ENCODE measurements at places on chromosomes 3 and 15.
A peak's percentile ranks its signal among the peaks of the same experiment; 100 is the strongest.

- no peak for DNase-seq
Measured at GRCh38 chr3:114147251-114147650, 31.6 kb downstream of the DRD3 start.

DNA sequence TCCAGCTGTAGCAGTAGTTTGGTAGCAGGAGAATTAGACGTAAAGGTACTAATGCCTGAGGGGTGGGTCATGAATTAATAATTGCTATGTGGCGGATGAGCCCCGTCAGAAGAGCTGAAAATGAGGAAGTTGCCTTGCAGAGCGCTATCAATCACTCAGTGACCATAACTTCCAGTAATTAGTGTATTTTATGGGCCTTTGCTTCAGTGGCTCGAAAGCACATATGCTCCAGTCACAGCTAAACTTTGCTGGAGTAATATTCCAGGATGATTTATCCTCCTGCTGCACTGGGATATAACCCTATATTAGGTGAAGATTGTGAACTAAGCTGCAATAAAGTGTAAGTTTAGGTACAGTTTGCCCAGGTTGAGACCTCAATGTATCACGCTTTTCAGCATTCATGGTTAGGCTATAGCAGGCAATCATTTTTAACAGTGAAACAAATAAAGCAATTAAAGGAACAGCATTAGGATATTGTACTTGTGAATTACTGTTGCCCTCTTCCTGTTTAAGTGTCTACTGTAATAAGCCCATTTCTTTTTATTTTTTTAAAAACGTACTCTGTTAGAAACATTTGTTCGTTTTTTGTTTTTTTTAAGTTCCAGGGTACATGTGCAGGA is 104.6 kb upstream of the SKOR1 start:
- DNase-seq: no peak

DNA sequence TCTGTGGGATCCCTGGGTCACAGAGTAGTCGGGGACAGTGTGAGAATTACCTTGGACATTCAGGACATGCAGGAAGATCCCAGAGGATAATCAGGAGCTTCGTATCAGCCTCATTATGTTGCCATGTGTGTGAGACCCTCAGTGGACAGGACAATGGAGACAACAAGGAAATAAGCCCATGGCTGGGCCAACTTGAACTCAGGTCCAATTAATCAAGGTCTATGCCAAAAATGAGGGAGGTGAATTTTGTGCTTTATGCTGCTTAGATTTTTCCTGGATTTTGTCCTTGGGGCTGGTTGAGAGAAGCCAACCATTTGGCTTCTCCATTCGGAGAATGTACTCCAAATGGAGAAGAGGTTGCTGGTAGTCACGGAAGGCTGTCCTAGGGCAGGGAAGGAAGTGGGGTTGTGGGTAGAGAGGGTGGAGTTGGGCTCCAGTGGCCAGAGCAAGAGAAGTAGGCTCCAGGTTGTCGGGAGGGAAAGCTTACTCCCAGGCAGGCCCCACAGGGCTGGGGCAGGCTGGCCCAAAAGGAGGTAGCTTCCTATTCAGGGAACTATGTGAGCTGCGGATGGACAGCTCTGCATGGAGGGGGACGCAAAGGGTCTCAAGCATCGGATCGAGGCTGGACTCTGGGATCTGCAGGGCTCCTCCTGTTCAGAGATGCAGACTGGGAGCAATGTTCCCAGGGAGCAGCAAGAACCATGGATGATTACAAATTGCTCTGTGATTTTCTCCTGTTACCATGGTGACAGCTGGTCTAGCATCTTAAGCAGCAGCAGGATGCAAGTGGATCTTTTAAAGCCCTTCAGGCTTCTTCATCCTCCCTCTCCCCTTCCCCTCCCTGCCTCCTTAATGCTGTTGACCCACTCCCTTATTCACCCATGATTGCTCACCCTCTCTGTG is 91.1 kb downstream of the WNT7A start:
- no peak for DNase-seq

GRCh38 chr3:22045882-22046281 is 294.9 kb upstream of the ZNF385D start:
- no peak for DNase-seq

GRCh38 chr3:11699083-11699427 is 55.3 kb upstream of the VGLL4 start:
- no peak for DNase-seq

- DNase-seq: no peak
Measured at GRCh38 chr15:88690331-88690730, 51.5 kb downstream of the ISG20 start.

- DNase-seq: no peak
Measured at GRCh38 chr15:92947071-92947730, 47.1 kb downstream of the CHD2 start.

DNA sequence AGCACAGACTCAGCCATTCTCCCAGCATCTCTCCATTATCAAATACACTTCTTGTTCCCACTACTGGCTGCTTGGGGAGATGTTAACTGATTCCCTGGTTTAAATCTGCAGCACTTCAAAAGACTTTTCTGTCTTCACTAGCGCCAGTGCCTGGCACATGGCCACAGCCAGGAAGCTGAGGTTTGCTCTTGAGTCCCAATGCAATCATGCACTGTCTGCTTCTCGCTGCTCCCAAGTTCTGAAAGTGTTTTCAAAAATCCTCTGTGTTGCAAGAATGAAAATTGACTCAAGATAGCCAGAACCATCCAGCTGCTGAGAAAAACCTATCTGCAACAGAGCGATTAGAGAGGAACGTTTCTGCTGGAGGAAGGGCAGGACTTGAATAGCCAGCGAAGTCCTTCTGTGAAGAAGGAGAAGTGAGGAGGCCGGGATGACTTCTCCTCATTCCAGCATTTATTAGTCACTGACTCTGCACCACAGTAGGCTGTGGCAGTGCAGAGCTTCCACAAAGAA is 358.4 kb upstream of the NR2F2 start:
- DNase-seq: no peak

DNA sequence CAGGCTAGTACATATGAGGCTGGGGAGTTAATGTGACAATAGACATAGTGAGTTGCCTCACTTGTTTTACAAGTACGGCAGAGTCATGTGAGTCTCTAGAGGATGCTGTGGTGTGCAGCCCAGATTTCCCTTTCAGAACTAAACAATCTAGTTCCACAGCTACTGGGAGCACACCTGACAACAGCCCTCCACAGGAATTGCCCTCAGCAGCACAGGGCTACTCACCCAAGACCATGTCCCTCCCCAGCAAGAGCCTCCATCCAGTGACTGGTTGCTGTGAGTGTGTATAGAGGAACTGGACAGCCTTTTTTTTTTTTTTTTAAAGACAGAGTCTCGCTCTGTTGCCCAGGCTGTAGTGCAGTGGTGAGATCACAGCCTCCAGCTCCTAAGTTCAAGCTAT is 40.2 kb upstream of the UBE2E2 start:
- no peak for DNase-seq

DNA sequence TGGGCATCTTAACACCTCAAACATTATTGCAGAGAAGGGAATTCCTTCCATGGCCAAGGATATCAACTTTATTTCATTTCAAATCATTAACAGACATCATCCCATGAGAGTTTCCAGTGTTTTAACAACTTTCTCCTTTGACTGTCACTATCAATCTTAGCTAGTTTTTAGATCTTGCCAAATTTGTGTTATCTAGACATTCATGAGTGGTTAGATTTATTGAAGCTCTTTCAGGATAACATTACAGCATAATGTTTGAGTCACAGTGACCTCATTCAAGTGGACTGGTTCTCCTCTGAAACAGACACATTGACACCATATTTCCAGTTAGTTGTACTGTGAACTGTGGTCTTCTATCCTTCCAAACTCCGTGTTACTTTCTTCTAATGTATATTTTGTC is 8.6 kb upstream of the TNFAIP8L3 start:
- no peak for DNase-seq

DNA sequence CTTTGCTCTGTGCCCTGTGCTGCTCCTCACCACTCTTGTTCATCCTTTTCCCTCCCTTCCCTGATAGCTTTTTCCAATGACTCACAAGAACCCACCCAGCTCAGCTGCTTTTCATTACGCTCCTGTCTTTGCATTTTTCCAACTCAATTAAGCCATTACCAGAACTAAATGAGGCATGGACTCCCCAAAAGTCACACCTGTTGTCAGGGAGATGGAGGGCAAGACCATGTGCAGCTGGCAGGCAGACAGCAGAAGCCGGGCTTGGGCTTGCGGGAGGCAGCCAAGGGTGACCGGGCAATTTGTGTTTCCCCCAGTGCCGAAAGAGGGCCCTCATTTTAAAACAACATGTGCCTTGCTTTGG is 64.3 kb downstream of the CASR start:
- no peak for DNase-seq

DNA sequence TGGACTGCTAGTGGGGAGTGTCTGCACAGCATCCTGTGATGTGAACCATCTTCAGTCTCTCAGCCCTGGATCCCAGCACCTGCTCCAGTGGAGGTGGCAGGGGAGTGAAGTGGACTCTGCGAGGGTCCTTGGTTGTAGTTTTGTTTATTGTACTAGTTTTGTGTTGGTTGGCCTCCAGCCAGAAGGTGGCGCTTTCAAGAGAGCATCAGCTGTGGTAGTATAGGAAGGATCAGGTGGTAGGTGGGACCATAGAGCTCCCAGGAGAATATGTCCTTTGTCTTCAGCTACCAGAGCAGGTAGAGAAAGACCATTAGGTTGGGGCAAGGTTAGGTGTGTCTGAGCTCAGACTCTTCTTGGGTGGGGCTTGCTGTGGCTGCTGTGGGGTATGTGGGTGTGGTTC is 20.9 kb downstream of the NEK11 start:
- no peak for DNase-seq

DNA sequence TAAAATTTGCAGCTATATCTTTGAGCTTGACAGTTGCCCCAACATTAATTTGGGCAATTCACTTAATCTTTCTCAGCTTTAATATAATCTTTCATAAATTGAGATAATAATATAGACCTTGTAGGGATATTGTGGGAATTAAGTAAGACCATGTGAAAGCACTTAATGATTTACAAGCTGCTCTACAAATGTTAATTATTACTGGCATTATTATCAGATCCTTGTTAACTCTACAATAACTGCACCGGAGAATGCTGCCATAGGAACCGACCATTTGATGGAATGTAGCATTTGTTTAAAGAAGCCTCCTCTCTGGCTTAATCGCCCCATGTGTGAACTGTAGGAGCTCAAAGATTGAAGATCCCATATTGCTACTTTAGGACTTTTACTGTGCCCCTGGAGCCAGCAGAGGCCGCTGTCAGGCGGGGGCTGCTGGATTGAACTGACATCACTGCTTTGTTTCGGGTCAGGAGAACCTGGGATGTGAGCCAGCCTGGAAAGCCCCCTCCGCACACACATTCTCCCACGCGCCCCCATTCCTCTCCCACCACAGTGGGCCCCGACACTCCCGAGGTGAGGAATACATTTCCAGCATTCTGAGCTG is 154.2 kb upstream of the TNIK start:
- DNase-seq: no peak

DNA sequence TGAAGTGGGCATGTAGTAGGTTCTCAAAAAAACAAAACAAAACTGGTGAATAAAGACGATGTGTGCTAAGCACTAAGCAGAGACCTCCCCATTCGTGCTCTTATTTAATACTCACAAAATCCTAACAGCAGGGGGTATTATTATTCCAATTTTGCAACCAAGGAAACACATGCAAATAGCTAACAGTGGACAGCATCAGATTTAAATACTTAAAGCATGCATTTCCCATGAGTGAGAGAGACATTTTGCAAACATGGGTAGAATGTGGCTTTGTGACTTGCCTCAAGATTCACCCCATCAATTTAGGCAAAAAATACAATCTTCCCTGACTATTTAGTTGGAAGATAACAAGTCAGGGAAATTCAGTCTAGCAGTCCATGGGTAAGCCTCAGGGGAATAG is 946.2 kb upstream of the CFAP20DC start:
- no peak for DNase-seq

- peak; percentile 27 for DNase-seq
Measured at GRCh38 chr3:177597311-177598096, 400.2 kb upstream of the TBL1XR1 start.

DNA sequence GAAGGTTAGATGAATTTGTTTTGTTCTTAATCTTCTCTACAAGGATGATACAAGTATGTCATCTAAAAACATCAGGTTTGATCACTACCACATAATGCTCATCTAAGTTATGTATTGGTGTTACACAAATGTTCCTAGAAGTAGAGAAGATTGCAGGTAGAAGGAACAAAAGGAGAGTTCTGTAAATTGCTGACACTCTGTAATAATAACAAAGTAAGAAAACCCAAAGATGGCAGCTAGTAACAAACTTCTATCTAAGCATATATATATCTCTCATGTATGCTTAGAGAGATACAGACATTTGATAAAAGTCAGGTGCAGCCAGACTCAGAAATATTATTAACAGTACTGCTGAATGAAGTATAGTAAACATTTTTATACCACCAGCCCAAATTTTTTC is 20.2 kb upstream of the CFAP44 start:
- DNase-seq: no peak

DNA sequence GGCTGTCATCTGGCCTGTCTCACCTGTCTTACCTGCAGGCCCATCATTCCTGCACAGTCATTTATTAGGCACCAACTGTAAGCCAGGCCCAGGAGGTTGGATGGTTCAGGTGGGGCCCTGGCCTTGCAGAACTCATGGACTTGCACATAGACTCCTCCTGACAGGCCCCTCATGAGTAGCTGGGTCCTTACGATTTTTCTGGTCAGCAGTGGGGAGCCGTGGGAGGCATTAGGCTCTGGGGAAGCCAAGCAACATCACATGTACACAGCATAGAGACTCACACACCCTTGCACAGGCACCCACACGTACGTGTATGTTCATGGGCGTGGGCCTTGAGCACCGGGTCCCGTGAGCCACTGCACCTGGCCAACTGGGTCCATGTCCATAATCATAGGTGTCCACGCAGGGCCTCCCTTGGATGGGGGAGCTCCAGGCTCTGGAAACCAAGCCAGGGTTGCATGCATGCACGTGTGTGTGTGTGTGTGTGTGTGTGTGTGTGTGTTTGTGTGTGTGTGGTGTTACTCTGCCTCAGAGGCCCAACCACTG is 20.3 kb downstream of the CISH start:
- DNase-seq: no peak

DNA sequence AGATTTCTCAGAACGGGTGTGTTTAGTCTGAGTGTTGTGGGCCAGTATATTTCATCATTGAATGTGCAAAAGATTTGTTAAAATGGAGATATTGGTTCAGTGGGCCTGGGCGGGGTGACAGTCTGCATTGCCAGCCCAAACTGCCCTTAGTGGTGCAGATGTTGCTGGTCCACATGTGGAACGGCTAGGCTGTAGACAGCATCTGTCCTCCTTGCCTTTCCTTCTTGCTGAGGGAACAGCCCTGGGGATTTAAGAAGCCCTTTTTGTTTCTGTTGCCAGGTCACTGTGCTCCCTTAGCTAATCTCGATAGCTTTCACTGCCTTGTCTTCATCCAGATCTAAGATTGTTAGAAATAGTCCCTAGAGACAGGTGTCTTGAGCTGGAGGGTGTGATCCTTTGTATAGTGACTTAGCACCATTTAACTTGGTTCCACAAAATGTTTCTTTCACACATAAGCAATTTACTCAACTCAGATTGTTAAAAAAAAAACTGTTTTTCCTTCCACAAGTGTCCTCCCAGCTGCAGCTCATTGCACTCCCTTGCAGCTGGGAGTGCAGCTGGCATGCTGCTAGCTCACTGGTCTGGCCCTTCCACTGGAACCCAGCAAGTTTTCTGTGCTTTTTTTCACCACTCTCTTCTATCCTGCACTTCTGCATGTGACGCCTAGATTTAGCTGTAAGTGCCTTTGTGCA is 37.5 kb downstream of the GAP43 start:
- no peak for DNase-seq

GRCh38 chr15:29270976-29271375 is 1.4 kb upstream of the NSMCE3 start:
- DNase-seq: no peak
